A549 (cell line): ENCODE measurements at places on chromosomes 2 and 18.

- no peak for DNase-seq
These were observed 163.7 kb downstream of the SOCS6 start for GRCh38 chr18:70452501-70452900.

DNA sequence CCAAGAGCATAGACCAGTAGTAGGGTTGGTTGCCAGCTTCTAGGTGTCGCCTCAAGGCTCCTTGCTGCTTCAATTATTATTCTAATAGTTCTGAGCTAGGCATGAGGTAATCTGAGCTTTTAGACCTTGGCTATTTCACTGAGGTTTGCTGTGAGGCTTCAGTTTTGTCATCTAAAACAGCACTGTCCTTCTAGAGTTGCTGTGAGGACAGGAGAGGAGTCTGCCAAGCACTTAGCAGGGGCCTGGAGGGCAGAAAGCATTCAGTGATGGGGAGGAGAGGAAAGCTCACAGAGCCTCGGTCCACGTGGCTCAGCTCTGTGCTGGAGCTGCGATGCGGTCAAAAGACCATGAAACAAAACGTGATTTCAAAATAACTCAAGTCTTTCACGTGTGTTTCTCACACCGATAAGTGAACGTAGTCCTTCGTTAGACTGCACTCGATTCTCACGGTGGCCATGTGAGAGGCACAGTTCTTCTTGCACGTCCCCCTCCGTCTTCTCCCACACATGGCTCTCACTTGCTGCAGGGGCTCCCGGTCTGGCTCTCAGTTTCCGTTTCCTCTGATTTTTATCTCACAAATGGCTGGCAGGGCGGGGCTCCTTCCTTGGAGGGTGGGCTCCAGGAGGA, 113.7 kb downstream of the B3GNT2 start:
- no peak for DNase-seq

- DNase-seq = peak; percentile 39
These were observed at the start of gene ASTL for GRCh38 chr2:96138179-96139145. TSS of gene ASTL (minus strand) at chr2:96138502. CDS start at chr2:96138436, 66 bp downstream.

DNA sequence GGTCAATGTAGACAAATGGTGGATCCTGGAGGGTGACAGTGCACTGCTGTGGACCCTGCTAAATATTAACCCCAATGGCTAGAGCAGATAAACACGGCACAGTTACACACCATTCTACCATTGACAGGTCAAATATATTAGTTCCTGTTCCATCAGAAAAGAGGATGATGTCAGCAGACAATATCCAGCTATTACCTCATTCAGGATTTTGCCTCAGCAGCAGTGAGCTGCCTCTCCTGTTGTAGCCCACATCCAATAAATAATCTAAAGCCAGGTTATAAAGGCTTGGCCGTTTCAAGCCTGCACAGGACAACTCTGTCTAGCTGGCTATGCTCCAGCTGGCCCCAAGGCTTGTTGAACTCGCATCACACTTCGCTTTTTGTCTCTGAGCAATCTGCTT, 31.6 kb upstream of the NETO1 start:
- no peak for DNase-seq

GRCh38 chr2:51304311-51304710, 272.4 kb upstream of the NRXN1 start:
- no peak for DNase-seq

- DNase-seq = no peak
These were observed 222.2 kb upstream of the MEIS1 start for GRCh38 chr2:66212749-66213148.

GRCh38 chr2:127024769-127025358, 82.1 kb downstream of the BIN1 start:
- peak; percentile 70 for DNase-seq

DNA sequence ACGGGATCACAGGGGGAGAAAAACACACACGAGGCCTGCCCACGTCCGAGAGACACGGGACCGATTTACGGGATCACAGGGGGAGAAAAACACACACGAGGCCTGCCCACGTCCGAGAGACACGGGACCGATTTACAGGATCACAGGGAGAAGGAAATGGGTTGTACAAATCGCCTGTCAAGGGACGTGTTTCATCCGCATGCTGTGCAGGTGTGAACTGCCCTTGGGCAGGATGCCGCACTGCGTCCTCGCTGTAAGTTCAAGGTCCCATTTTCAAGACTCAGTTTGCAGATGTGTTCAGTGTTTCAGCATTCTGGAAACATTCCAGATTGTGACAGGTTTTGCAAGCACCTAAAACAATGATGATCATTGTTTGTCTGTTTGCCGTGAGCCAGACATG, 2.3 kb upstream of the KCNG2 start:
- no peak for DNase-seq

- peak; percentile 65 for DNase-seq
These were observed 126.3 kb downstream of the IRS1 start for GRCh38 chr2:226673314-226673723.

DNA sequence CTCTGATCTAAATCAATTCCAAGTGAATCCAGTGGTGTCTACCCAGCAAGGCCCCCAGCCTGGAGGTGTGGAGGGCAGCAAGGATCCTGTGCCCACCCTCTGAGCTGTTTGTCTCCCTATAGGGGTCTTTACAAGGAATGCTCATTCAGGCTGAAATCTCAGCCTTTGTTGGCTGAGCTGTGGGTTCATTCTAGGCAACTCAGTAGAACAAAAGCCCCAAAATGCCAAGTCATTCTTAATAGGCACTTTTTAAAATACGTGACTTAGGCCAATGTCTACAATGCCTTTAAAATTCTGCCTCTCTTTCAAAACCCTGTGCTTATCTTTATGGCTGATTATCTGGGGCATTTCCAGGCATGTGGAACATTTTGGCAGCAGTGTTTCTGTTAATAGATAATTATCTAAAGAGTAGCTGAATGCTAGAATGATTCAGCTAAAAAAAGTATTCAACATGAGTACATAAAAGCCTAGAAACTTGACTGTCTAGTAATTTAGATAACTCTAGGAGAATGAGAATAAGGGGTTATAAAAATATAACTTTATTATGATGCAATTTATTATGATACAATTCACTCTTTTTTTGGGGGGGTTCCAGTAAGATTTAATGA, 7.4 kb downstream of the UGT1A6 start:
- peak; percentile 61 for DNase-seq

- DNase-seq = no peak
These were observed 13.8 kb downstream of the ZNF2 start for GRCh38 chr2:95179451-95179850.

DNA sequence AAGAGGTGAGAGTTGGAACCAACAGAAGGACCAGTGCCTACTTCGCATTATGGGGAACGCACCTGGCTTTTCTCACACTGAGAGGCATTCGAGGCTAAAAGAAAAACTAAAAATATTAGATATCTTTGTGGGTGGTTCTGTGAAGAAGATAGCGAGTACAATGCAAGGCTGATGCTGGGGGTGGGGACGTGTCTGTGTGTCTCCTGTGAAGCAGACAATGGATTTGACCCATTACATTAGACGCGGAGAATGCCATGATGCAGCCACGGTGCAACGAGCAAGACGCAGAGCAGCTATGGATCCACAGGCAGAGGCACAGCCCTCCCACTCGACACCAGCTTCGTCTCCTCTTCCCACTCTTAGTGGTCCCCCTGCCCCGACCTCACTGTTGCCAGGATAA, 61.0 kb downstream of the ADCY3 start:
- no peak for DNase-seq

- no peak for DNase-seq
These were observed 150.6 kb upstream of the AGAP1 start for GRCh38 chr2:235343156-235343774.

GRCh38 chr2:15899327-15899612, 41.1 kb upstream of the MYCN start:
- DNase-seq = no peak

DNA sequence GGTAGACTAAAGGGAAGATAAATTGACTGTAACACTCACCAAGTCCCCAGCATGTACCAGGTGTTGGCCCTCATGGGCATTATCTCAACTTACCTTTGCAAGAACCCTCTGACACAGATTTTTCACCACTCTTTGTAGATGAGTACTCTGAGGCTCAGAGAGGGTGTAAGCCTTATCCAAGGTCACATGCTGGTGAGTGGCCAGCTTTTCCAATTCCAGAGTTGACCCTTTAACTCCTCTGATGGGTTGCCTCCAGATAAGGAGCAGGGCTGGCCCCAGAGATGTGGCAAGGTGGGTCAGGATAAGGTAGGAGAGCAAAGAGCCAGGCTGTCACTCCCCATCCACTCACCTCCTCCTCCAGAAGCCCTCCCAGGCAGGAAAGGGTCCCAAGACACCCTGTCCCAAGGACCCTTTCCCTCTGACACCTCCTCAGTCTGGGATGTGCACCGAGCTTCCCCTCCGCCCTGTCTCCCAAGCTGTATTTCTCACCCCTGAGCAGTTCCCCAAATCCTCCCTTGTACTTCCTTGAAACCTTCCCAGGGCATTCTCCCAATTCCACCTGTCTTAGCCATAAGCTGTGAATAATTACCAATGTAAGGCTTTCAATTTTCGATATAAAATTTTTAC, 165.9 kb downstream of the ZFP36L2 start:
- no peak for DNase-seq

GRCh38 chr2:1004398-1004797, 53.7 kb downstream of the SNTG2 start:
- DNase-seq = no peak

DNA sequence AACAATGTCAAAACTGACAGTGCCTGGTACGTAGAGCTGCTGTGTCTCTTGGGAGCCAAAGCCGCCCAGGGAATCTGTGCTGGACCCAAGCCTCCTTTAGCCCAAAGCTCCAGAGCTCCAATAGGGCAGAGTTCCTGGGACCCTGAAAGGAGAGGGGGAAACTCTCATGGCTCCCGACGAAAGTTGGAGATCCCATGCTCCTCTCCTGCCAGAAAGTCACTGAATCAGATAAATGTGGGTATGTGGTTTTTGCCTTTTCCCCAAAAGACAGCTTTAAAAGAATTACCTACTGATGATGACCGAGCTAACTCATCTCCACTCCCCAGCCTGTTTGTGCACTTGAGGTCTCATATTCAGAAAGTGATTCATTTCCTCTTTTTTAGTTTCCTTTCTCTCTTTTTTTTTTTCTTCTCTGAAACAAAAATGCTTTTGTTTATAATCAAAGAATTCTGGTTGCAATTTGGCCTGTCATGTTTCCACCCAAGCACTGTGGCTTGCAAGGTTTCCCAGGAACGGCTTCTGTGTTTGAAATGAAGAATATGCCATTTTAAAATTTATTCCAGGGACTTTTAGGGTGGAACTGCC, 14.1 kb upstream of the PMAIP1 start:
- no peak for DNase-seq

GRCh38 chr2:120779781-120780283, 44.2 kb downstream of the GLI2 start:
- DNase-seq = peak; percentile 46

DNA sequence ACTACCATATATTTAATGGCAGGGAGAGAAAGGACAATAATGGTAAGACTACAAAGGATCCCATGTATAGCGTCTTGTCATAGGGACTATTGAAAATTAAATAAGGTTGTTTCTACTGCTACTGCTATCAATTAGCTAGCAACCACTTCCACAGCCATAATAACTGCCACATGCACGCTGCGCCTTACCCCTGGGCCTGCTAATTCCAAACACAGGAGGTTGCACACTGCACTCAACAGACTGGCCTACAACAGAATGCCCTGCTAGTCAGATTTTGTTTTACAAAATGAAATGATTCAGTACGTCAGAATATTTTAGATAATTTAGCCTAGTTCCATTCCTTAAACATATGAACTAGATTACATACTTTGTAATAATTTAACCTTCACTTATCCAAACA, 121.0 kb upstream of the SMAD7 start:
- no peak for DNase-seq

GRCh38 chr2:225158360-225158759, 116.1 kb upstream of the DOCK10 start:
- DNase-seq = no peak

- no peak for DNase-seq
These were observed 2.4 kb upstream of the CHRNG start for GRCh38 chr2:232537079-232537478.

- DNase-seq = no peak
These were observed 2.8 kb downstream of the TMEM18 start for GRCh38 chr2:674321-674985.

GRCh38 chr2:156158808-156159207, 173.7 kb downstream of the NR4A2 start:
- DNase-seq = no peak

- no peak for DNase-seq
These were observed 14.6 kb downstream of the ADI1 start for GRCh38 chr2:3504741-3505140.

DNA sequence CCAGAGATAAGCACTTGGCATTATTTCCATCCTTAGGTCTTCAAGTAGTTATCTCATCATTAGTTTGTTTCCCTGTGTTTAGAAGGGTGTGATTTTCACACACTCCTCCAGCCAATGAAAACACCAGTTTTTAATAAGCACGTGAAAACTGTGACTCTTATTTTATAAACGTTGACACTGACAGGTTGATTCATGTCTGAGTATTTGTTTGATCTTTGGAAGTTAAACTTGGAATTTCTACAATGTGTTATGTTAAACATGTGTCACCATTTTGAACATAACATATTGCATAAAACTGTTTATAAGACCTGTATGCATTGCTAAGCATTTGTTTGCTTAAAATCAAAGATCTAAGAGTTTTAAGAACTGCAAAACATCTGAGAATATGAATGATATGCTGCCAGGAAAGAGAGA, 27.6 kb downstream of the SLC40A1 start:
- no peak for DNase-seq

GRCh38 chr2:121336528-121337294, 51.7 kb upstream of the TFCP2L1 start:
- no peak for DNase-seq

- DNase-seq = peak; percentile 67
These were observed 50.6 kb downstream of the TRAF3IP1 start for GRCh38 chr2:238370823-238371372.

- DNase-seq = no peak
These were observed 14.9 kb downstream of the PPP3R1 start for GRCh38 chr2:68237404-68237803.

- DNase-seq = no peak
These were observed 5.9 kb downstream of the ATP8B1 start for GRCh38 chr18:57797209-57797651.

- DNase-seq = no peak
These were observed 21.1 kb downstream of the PCARE start for GRCh38 chr2:29053223-29053622.

DNA sequence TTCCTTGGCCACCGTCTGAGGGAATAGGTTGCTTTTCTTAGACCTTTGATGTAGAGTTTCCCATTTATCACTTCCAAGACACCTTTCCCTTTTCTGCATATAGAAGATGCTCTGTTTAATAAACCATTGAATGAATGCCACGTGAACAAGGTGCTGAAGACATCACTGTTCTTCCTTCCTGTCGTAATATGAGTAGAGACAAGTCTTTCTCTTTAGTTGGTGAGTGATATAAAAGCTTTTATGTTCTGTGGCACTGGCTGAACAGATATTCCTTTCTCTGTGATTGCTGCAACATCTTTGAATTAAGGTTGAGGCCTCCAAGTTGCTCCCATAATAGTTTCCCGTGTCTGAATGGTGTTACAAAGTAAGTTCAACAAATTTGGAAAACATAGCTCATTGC, 38.7 kb downstream of the TTC39C start:
- no peak for DNase-seq

DNA sequence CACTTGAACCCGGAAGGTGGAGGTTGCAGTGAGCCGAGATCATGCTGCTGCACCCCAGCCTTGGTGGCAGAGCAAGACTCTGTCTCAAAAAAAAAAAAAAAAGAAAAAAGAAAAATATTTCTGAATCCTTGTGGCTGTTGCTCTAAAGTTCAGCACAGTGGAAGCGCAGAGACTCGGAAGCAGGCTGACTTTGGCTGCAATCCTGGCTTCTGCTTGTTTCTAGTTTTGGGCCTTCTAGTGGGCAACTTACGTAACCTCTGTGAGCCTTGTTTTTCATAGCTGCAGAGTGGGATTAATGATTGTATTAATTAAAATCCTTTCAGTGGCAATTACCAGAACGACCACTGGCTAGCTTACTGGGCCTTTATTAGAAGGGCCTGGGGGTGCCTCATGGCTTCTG, 28.4 kb downstream of the GNLY start:
- DNase-seq = no peak
